NCI-H1105 treated with DMSO at 0.1 percent for 48 hours (cell line): ENCODE measurements at places on chromosomes 12 and 14.

DNA sequence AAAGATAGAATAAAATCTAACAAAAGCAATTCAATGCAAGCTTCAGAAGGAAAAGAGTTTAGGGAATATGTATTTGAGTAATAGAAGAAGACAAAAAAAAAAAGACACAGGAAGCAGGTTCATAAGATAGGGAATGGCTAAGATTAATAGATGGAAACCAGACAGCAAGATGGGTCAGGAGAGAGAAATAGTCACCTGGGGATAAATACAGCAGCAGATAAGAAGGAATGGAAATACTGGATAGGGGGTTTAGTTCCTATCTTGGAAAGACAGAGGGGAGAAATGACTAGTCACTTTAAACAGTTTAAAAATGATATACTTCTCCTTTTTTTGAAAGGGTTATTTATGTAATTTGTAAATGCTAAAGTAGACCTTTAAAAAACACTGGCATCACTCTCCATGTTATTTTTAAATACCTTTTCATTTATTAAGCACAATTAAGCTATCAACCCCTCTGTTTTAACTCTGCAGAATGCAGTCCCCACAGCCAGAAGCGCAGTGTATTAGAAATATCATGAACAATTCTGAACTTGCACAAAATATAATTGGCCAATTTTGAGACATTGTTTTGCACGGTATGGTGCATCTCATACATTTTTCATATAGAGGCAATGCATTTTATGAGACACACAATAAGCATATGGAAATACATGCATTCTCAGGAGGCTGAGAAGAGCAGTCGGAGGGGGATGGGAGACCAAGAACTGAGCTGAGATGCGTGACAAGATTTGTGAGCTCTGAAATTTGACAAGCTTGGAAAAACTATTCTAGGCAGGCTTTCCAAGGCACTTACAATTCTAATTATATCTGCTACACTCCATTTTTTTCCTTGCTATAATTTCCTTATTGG is 303.4 kb upstream of the PRICKLE1 start:
- peak; percentile 13 for DNase-seq

- no peak for DNase-seq
Measured at GRCh38 chr12:130569521-130569920, 146.6 kb downstream of the RIMBP2 start.

DNA sequence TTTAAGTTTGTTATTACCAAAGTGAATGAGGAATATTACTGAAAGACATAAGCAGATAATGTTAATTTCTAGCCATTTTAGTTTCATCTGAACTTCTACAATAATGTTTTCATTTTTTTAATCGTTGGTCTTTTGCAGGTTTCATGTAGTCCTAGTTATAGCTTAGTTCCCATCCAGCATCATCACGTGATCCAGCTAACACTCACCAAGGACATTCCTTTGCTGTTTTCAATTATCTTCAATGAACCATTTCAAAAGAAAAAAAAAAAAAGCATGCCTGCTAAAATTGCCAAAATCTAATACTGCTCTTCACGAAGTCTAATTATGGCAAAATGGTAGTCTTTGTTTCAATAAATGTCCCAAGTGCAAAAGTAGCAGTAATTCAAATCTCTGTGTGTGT is 187.7 kb upstream of the ATXN7L3B start:
- DNase-seq: no peak

DNA sequence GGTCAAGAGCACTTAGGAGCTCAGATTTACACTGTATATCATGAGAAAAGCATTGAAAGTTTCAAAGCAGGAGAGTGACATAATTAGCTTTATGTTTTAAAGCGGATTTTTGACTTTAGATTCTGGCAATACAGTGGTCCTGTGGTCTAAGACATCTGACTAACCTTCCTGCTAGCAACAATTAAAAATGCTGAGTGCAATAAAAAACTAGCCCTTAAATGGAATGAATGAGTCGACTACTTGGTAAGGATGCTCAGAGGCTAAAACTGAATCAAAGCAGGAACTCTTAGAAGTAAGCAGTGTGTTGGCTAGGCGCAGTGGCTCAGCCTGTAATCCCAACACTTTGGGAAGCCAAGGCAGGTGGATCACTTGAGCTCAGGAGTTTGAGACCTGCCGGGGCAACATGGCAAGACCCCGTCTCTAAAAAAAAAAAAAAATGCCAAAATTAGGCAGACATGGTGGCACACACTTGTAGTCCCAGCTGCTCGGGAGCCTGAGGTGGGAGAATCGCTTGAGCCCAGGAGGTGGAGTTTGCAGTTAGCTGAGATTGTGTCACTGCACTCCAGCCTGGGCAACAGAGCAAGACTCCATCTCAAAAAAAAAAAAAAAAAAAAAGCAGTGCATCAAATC is 18.9 kb downstream of the BICD1 start:
- no peak for DNase-seq

GRCh38 chr14:90107789-90108188 is 46.0 kb downstream of the KCNK13 start:
- no peak for DNase-seq

GRCh38 chr12:52213564-52214420 is 19.3 kb upstream of the KRT7 start:
- DNase-seq: peak; percentile 28

DNA sequence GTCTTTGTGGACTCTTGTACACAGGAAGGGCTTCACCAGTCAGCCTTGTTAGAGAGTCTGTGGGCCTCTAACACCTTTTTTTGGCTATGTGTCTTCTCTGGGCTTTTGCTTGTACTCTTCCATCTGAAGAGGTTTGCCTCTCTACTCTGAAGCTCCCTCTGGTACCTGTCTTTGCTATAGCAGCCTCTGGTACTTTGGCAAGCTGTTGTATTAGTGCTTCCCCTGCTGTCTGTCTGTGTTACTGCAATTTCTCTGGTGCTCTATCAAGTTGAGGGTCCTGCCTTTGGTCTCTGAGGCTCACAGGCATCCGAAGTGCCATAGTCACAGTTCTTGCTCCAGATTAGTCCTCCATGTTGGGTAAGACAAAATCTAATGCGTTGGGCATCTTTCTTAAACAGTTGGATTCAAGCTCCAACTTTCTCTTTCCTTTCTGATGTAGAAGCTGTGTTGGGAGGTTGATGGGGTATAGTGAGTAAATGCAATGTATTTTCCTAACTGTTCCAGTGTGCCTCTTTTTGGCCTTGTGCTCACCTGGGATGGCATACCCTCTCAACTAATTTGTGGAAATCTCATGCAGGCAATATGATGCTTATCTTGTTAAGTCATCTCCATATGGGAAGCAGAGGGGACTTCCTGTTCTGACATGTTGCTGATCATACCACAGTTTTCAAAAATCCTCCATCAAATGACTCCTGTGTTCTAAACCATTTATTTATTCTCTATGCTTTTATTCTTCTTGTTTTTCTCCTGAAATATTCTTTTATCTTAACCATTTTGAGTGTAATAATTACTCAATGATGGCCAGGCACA is 88.8 kb downstream of the ATF7IP start:
- DNase-seq: peak; percentile 22

DNA sequence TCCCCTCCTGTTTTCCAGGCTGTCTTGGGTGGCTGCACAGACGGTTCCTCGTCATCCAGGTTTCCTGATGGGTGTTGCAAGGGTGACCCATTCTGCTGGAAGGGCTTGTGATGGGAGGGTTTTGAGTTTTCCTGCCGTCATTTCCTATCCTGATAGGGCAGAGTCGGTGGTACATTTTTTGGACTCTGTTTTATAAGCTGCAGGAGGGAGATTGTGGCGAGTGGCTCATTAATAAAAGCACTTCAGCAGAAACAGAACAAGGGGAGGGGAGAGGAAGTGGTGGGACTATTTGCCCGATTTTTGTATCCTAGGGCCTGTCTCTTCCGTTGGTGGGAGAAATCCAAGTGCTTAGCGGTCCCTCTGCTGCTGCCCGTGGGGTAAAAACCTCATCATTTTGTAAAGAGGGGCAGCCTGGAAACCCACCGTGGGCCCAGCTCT is 40.0 kb downstream of the TSPAN9 start:
- DNase-seq: no peak

GRCh38 chr14:103512701-103513611 is 9.7 kb downstream of the CKB start:
- peak; percentile 94 for DNase-seq

GRCh38 chr12:106141452-106141851 is 2.7 kb upstream of the NUAK1 start:
- DNase-seq: no peak

DNA sequence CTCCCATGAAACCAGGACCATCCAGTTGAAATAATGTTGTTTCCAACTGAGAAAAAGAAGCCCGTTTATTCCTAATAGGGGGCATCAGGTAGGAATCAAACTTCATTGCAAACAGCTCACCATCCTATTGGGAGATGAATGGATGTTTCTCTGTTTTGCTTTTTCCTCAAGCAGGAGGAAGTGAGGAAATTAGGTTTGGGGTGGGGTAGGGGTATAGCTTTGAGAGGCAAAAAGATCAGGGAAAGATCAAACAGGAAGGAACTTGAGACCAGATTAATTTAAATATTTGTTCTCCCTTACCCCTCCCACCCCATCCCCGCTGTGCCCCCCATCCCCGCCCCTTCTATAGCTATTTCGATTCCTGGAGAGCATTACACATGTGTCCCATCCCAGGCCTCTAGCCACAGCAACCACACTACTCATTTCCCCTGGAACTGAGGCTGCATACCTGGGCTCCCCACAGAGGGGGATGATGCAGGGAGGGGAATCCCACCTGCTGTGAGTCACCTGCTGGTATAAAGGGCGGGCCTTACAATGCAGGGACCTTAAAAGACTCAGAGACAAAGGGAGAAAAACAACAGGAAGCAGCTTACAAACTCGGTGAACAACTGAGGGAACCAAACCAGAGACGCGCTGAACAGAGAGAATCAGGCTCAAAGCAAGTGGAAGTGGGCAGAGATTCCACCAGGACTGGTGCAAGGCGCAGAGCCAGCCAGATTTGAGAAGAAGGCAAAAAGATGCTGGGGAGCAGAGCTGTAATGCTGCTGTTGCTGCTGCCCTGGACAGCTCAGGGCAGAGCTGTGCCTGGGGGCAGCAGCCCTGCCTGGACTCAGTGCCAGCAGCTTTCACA is at the start of gene IL23A:
Gene IL23A (plus strand): TSS at position 577 of the 850 bp plus-strand sequence. CDS start 161 bp downstream, at position 738.
- DNase-seq: no peak

GRCh38 chr14:77222546-77223225 is 41.1 kb downstream of the TMEM63C start:
- no peak for DNase-seq

GRCh38 chr12:8664228-8664913 is 1.7 kb upstream of the MFAP5 start:
- DNase-seq: no peak

GRCh38 chr12:7439579-7440505 is 4.1 kb downstream of the CD163L1 start:
- DNase-seq: no peak

- no peak for DNase-seq
Measured at GRCh38 chr12:823028-823698, 70.8 kb downstream of the WNK1 start.

DNA sequence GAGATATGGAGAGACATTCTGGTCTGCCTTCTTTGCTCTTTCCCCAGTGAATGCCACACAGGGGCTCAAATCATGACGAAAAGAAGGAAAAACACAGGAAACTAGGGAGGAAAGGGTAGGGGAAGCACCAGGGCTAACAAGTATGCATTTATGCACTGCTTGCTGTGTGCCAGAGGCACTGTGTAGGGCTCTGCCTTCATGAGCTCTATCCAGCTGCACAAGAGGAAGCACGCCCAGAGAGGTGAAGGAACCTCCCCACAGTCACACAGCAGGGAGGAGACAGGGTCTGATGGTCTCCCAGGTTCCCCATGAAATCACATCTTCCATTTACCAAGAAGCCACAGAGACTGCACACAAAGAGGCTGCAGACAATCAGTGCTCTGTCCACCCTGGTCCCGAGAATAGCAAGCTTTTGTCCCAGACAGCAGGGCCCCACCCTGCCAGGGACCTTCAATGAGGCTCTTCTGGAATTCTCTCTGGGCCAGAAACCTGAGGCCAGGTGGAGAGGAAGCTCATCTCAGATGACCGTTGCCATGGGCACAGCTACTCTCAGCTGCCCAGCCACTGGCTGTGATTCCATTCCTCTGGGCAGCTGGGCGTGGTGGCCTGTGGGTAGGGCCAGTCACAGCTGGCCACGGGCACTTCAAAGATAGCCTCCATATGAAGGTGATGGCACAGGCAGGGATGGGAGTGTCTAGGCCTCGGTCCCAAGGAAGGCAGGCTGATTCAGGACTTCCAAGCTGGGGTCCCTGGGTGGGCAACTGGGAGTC is 7.3 kb upstream of the TRPV4 start:
- DNase-seq: no peak

DNA sequence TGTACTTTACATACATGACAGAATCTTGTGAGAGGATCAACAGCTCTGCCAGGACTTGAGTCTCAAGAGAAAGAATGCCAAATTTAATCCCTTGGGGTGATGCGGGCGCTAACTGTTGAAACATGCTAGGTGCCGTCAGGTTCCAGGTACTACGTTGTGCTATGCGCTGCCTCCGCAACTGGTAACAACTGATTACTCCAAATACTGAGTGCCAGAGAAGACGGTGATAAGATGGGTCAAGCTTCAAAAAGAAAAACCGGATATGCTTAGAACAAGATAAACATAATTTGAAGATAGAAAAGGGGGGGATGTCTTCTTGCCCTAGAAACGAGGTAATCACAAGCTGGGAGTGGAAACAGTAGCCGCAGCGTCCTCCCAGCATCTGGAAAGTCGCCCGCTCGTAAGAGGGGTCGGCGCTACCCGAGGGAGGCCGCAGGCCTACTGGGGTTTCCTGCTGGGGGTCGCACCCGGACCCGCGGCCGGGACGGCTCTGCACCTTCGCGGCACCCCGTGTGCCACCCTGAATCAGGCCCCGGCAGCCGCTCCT is 678 bp downstream of the ZBTB25 start:
- DNase-seq: peak; percentile 23

- no peak for DNase-seq
Measured at GRCh38 chr14:80867798-80868197, 73.7 kb downstream of the CEP128 start.

GRCh38 chr12:48966177-48966895 is 5.2 kb downstream of the WNT10B start:
- no peak for DNase-seq

GRCh38 chr12:59651229-59651920 is 55.5 kb downstream of the SLC16A7 start:
- no peak for DNase-seq

- no peak for DNase-seq
Measured at GRCh38 chr14:79997509-79998208, 213.6 kb downstream of the DIO2 start.

GRCh38 chr14:56131004-56131864 is 13.0 kb downstream of the PELI2 start:
- no peak for DNase-seq

DNA sequence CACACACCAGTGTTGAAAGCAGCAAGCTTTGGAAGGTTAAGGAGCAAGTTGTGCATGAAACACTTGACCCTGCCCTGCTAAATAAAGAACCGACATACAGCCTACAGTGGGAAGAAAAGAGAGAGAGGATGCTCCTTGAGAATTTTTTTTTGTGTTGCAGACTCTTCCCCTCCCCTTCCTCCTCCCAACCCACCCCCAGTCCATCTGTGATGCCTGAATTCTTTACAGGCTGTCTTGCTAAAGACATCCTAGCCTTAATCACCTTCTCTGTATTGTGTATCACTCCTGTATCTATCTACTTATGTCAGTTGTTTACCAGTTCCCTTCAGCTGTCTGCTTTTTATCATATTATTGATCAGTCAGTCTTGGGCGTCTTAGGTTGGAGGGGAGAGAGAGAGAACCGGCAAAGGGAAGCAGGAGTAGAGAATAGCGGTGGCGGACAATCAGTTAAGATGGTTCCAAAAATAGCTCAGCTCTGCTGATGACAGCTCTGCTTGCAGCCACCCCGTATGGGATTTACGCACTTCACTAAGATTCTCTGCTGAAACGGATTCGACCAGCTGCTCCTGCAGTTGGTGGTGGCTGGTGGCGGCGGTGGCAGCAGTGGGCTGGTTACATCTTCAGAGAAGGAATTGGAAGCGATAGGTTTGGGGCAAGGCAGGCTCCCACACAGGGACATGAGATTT is 664.7 kb downstream of the NRXN3 start:
- no peak for DNase-seq
